PC-9 (cell line): ENCODE measurements at places on chromosomes 11 and 22. TPM values are rescaled to one million over a fixed set of nuclear protein-coding genes. Genes with fewer than 3 reads are reported as not detected.
A peak's percentile ranks its signal among the peaks of the same experiment; 100 is the strongest.

DNA sequence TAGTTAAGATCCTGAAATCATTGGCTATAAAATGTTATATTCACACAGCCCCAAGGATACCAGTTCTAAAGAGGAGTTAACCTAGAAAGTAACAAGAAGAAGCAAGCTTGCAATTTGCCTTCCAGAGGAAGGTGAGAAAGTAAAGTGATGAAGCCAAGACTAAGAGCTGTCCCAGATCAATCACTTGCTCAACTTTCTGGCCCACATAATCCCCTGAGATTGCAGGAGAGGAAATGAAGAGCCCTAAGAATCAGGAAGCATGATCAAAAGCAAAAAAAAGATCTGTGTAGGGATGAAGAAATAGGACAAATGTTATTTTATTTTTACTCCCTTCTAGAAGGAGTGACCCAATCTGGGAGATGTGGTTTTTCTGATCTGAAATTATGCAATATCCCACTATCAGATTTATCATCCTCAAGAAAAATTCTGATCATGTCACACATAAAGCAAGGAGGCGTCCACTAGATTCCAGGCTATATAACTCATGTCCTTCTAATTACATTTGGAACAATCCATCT is 180.3 kb upstream of the GUCY1A2 start:
- DNase-seq, result no peak

GRCh38 chr22:42067671-42068251 is 2.9 kb downstream of the NAGA start:
- DNase-seq, result no peak

DNA sequence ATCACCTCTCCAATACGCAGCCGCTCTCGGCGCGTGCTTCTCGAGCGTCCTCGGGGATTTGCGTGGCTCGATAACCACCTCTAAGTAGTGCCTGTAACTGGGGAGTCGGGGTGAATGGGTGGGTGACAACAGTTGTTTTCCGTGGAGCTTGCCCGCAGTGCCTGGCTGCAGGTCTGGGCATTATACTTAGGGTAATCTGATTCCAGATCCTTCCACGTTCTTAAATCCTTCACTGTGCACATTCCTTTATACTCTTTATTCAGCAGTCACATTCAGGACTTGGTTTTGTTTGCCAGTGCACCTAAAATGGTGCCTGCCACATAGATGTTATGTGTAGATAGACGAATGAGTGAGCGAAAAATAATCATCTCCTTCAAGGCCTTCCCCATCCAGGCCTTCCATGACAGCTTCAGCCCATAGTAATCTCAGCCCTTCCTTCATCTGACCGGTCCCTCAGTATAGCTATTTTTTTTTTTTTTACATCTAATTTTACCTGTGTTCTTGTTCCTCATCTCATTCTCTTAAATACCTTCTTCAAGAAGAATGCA is 602 bp downstream of the NAT10 start:
- no peak for DNase-seq

GRCh38 chr11:102421261-102421660 is 31.3 kb downstream of the TMEM123 start:
- no peak for DNase-seq

DNA sequence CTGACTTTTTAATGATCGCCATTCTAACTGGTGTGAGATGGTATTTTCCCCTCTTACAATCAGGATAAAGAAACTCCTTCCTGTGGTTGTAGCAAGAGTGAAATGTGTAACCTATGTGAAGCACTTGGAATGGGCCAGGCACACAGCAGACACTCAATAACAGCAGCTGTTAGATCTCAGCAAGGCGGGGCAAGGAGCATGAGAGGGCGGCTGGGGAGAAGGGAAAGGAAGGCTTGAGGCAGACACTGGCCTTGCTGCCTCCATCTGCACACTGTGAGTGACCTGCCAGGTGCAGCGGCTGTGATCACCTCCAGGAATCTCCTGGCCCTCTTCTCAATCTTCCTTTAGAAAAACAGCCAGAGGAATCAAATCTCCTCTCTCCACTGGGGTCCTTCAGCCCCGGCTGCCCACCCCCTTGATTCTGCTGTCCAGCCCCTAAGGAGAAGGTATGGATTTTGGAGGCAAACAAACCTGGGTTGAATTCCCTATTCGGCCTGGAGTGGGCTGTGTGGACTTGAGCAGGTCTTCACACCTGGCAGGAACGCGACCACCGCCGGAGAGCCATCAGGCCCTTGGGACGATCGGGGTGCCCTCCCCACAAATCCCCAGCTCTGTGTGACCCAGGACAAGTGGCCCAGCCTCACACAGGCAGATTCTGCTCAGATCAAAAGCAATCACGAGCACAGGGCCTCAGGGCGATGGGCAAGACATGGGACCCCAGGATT is 49.0 kb downstream of the RPUSD4 start:
- no peak for DNase-seq

Gene NUP160
- total RNA-seq, result 61.7 and 73.2 TPM in 2 replicates

- DNase-seq, result no peak
These were observed 18.9 kb downstream of the VSTM5 start for GRCh38 chr11:93831343-93832127.

GRCh38 chr22:39234867-39235687 is 9.7 kb downstream of the PDGFB start:
- peak; percentile 95 for DNase-seq

- peak; percentile 77 for DNase-seq
These were observed 8.7 kb downstream of the CAPN5 start for GRCh38 chr11:77075425-77075905.

DNA sequence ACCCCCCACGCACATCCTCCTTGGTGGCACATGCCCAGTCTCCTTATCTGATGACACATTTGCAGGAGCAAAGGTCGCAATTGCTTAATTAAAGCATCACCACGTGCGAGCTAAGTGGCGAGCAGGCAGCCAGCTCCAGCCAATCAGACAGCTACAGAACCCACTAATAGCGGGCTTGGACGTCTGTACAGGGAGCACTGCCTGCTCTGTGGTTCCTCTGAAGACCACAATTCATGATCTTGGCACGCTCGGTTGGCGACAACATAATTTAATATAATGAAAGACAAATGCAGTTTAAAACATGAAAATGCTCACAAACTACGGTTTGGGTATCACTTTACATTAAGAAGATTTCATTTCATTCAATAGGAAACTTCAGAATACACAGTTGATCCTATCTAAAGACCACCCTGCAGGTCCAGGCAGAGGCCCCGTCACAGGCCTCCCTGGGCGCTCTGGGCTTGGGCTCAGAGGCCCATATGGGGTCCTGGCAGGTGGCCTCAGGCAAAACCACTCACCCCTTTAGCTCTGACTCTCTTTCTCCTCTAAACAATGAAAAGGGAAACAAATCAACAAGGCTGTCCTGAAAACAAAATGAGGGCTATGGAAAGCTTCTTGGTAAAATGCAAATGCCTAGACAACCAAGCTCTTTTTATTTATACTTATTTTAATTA is 10.4 kb downstream of the PACSIN2 start:
- no peak for DNase-seq

GRCh38 chr22:35582861-35583670 is 34.1 kb downstream of the MB start:
- peak; percentile 62 for DNase-seq

Gene GRM5
- 0.05 TPM in 1 of 2 replicates, not detected in the other for total RNA-seq

Gene MMP3
- not detected in 2 replicates for total RNA-seq

Gene LDLRAD3
- total RNA-seq, result 15.9 and 19.5 TPM in 2 replicates

DNA sequence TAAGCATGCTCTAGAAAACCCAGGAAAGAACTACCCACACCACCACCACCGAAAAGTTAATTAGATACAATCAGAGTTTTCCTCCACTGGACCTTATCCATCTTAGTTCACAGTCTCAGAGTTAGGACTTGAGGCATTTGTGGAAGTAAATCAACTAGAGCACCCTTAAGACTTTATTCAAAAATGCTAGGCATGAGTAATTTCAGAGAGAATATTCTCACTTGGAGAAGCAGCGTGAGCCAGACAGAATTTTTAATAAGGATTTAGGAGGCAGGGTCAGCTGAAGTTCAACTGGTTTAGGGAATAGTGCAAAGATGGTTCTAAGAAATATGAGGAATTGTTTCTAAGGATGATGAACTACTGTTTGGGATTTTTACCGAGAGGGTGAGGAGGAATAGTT is 1.2 kb upstream of the OLFML1 start:
- no peak for DNase-seq

Gene RTL10
- total RNA-seq, result 20.9 and 23.5 TPM in 2 replicates

GRCh38 chr22:33455036-33455435 is 396.9 kb upstream of the SYN3 start:
- no peak for DNase-seq

Gene PKDREJ
- not detected in 2 replicates for total RNA-seq

- DNase-seq, result no peak
These were observed 1.0 kb downstream of the ZNF70 start for GRCh38 chr22:23749841-23750301.

GRCh38 chr22:25650833-25651232 is 86.4 kb downstream of the GRK3 start:
- no peak for DNase-seq

Gene ZNF214
- 0.55 and 1.4 TPM in 2 replicates for total RNA-seq

- no peak for DNase-seq
These were observed 6.0 kb downstream of the ARHGEF12 start for GRCh38 chr11:120342226-120342625.

GRCh38 chr11:127105593-127106541 is 105.3 kb upstream of the KIRREL3 start:
- no peak for DNase-seq

DNA sequence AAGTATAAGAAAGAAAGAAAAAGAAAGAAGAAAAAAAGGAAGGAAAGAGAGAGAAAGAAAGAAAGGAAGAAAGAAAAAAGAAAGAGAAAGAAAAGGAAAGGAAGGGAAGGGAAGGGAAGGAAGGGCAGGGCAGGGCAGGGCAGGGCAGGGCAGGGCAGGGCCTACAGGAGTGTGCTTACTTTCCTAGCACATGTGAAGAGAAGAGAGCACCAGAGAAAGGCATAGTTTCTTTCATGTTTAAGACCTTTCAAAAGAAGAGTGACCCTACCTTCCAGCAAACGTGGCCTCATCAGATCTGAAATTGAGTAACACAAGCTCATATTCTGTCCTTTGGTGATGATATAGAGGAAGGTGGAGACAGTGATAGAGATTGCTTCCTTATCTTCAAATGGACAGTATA is 899.3 kb upstream of the RAG2 start:
- DNase-seq, result no peak

Gene OR2AG1
- not detected in 2 replicates for total RNA-seq

DNA sequence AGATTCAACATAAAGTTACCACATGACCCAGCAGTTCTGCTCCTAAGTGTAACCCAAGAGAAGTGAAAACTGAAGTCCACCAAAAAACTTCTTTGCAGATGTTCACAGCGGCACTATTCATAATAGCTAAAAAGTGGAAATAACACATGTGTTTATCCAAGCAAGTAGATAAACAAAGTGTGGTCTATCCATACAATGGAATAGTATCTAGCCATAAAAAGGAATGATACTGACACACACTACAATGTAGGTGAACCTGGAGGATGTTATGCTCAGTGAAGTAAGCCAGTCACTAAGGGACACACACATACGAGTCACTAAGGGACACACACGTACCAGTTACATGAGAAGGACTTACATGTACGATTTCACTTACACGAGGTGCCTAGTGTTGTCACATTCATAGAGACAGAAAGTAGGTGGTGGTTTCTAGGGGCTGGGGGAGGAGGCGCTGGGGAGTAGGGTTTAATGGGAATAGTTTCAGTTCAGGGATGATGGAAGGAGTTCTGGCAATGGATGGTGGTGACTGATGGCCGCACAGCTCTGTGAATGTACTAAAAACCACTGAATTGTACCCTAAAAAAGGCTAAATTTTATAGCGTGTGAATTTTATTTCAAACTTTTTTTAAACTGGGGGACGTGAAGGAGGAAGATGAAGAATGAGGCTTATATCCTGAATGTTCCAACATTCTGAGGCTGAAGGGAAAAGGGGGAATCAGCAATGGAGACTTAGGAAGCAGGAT is 27.2 kb upstream of the COMT start:
- no peak for DNase-seq
